ENCODE measurements at places on chromosomes 16 and 17. TPM values are rescaled to one million over a fixed set of nuclear protein-coding genes. Genes with fewer than 3 reads are reported as not detected.

- peak; percentile 96 for DNase-seq
Observed at GRCh38 chr16:90022209-90023077, 3.2 kb upstream of the DBNDD1 start.

GRCh38 chr17:80930335-80931279 is 61.0 kb upstream of the CHMP6 start:
- DNase-seq, result no peak

Gene CEP20
- polyA plus RNA-seq, result 19.5 TPM

Gene MAP1LC3B
- polyA plus RNA-seq, result 36.9 TPM

Gene CKLF
- 211 TPM for polyA plus RNA-seq

DNA sequence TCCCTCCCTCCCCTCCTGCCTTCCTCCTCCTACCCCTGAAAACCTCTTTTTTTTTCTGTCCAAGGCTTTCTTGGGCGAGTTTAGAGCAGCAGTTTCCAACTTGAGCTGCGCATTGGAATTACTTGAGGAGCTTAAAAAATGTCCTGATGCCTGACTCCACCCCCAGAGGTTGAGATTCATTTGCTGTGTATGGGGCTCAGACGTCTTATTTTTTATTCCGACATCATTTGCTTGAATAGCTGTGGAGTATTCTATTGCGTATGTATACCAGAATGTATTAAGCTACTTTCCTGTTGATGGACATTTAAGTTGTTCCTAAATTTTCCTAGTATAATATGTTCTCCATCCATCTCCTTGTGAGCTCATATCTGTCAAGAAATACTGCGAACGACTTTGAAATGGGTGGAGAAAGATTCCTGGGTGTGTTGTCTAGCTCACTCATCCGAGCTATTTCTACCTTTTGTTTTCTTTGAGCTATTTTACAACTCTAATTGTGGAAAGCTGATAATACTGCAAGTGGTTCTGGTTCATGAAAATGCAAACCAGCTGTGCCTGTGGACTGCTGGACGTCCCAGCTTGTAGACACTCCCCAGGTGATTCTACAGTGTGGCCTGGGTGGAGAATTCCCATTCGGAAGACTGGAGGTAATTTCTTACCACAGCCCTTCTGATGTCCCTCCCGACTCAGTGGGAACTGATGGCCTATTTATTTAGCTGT is 40.5 kb downstream of the CMIP start:
- peak; percentile 68 for DNase-seq

GRCh38 chr16:70151391-70151790 is 22.2 kb upstream of the CLEC18C start:
- no peak for DNase-seq

DNA sequence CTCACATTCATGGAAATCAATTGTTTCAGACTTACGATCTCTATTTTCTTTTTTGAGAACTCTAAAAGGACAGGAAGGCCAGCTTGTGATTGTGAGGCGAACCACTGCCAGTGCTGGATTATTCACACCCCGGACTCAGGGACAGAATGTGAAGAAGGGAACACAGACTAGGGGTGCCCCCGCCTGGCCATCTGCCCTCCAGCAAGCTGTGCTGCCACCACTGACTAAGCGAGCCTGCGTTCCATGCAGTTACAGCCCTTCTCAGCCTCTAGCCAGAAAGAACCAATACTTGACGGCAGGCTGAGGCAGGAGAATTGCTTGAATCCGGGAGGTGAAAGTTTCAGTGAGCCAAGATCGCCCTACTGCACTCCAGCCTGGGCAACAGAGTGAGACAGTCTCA is 2.8 kb downstream of the HAGH start:
- DNase-seq, result no peak

GRCh38 chr16:28477311-28477920 is 5.3 kb upstream of the NPIPB7 start:
- DNase-seq, result no peak

Gene DNAI2
- polyA plus RNA-seq, result not detected

GRCh38 chr16:47463771-47464624 is 2.9 kb downstream of the PHKB start:
- DNase-seq, result peak; percentile 56

Gene MPV17L
- 0.43 TPM for polyA plus RNA-seq

DNA sequence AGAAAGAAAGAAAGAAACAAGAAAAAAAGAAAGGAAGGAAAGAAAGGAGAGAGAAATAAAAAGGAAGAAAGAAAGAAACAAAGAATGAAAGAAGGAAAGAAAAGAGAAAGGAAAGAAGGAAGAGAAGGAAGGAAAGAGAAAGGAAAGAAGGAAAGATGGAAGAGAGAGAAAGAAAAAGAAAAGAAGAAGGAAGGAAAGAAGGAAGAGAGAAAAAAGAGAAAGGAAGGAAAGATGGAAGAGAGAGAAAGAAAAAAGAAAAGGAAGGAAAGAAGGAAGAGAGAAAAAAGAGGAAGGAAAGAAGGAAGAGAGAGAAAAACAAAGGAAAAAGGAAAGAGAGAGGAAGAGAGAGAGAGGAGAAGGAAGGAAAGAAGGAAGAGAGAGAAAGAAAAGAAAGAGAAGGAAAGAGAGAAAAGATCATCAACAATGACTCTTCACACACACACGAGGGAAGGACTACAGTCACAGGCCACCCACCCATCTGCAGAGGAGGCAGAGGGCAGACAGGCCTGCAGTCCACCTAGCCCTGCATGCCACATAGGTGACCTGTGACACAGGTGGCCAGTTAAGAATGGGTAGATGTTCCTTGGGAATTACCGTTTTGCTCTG is 23.9 kb downstream of the VWA3A start:
- no peak for DNase-seq

Gene POLDIP2
- 98.1 TPM for polyA plus RNA-seq

GRCh38 chr16:88532434-88533241 is 37.6 kb upstream of the ZC3H18 start:
- DNase-seq, result no peak

GRCh38 chr17:76501018-76501826 is at the start of gene RHBDF2:
Gene RHBDF2 (minus strand): TSS chr17:76501423. CDS start chr17:76481524, 19,899 bp downstream.
- DNase-seq, result peak; percentile 97

GRCh38 chr16:74296104-74296431 is 546 bp upstream of the PSMD7 start:
- no peak for DNase-seq

GRCh38 chr17:49548506-49549310 is 27.0 kb upstream of the NXPH3 start:
- peak; percentile 73 for DNase-seq

DNA sequence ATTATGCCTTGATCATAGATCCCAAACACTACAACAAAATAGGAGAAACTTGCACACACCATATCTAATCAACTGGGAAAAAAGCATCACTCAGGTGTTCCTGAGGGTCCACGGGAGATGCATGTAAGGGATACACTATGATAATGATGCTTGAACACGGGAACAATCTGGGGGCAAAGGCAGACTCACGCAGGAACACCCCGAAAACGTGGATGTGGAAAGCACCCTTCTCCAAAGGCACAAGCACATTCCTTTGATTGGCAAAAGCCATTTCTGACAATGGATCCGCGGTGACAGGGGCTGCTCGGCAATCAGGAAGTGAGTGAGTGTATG is 1.3 kb downstream of the ZNF652 start:
- DNase-seq, result peak; percentile 52

- DNase-seq, result no peak
Observed at GRCh38 chr17:28940675-28941074, 10.6 kb downstream of the PHF12 start.

- peak; percentile 65 for DNase-seq
Observed at GRCh38 chr16:55701442-55702319, 45.9 kb downstream of the SLC6A2 start.

Gene KIF2B
- polyA plus RNA-seq, result not detected

Gene ADGRG1
- 2.6 TPM for polyA plus RNA-seq

DNA sequence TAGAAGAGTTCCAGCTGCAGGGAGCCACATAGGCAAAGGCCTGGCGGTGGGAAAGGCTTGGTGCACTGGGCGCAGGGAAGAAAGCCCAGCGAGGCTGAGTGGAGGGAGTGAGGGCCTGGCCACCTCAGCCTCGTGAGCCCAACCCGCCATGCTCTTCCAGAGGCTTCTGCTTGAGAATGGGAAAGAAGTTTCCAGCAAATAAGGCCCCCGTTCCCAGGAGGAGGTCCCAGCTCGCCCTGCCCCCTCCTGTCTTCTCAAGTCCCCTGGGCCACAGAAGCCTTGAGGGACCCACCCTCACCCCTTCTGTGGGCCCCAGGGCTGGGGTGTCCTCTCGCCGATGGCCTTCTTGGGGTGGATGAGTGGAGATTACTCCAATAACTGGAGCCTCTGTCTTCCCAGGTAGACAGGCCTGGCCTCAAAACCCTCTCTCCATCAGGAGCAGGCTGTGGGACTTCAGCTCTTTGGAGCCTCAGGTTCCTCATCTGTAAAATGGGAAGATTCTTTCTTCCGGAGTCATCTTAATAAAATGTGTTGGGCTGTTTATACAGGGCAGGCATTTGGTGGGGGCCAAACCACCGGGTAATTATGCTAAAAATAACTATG is 933 bp upstream of the SNN start:
- no peak for DNase-seq

- DNase-seq, result no peak
Observed at GRCh38 chr16:67194260-67194659, 2.3 kb downstream of the E2F4 start.

GRCh38 chr17:59328601-59329000 is 2.9 kb upstream of the YPEL2 start:
- DNase-seq, result no peak

Gene CBX2
- polyA plus RNA-seq, result 19.7 TPM

- no peak for DNase-seq
Observed at GRCh38 chr17:48790607-48791127, 26.4 kb downstream of the TTLL6 start.

Gene PIRT
- polyA plus RNA-seq, result not detected

- no peak for DNase-seq
Observed at GRCh38 chr16:67519242-67519641, 9.4 kb upstream of the RIPOR1 start.

DNA sequence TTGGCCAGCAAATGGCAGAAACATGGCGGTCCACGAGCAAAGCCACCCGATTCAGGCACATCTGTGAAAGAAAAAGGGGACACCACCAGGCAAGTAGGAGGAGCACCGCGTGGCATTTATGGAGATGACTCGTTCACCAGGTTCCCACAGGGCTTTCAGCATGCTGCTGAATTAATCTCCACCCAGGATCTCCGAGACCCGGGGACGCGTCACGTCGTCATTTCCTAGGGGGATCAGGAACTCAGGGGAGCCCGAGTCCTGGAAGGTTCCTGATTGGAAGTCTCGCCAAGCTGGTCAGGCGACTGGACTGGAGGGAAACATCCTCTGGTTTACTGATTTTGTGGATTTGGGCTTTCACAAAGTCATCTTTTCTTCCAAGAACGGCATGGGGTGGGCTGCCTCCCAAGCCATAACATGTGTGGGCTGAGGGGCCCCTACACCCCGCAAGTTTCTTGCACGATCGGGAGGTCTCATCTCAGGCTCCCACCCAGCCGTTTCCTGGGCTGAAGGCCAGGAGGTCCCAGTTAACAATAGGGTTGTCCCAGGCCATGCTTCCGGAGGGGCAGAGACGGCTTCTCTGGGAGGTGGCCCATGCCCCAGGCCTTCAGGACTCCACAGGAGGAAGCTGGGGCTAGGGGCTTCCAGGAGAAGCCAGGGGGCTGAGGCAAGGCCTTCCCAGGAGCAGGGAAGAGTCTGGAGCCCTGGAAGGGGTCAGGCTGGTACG is 645 bp downstream of the DNAH17 start:
- no peak for DNase-seq

Gene WNK4
- polyA plus RNA-seq, result 8.7 TPM

GRCh38 chr16:15822957-15823356 is 33.9 kb downstream of the MYH11 start:
- no peak for DNase-seq

DNA sequence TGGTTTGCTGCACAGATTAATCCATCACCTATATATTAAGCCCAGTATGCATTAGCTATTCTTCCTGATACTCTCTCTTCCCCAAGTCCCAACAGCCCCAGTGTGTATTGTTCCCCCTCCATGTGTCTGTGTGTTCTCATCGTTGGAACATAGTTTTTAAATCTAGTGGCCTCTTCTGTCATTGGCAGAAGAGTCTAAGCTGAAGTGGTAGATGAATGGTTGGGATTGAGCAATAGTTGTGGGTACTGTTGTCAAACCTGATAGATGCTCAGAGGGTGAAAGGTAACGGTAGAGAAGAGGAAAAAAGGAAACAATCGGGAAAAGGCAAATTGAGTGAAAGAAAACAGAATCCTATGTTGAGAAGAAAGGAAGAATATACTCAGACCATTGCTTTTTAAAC is 29.9 kb downstream of the MAP3K3 start:
- DNase-seq, result no peak

DNA sequence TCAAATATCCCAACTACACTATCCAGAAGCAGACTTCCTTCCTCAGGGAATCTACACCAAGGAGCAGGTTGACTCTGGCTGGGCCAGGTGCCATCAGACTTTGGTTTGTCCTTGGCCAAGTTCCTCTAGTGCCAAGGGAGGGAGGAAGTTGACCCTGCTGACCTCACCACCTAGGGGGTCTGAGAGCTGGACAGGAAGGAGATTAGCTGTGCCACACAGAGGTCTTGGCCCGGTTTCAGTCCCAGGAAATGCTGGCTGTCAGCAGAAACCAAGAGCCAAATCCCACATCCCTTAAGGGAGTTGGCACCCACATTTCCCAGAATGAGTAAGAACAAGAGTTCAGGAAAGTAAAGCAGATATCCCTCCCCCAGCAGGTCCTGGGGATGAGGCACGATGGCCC is 178.2 kb downstream of the SALL1 start:
- DNase-seq, result no peak

Gene KRT27
- not detected for polyA plus RNA-seq

Gene VWA3A
- polyA plus RNA-seq, result not detected
